EL (cell line): ENCODE measurements at places on chromosomes 11 and 22.

DNA sequence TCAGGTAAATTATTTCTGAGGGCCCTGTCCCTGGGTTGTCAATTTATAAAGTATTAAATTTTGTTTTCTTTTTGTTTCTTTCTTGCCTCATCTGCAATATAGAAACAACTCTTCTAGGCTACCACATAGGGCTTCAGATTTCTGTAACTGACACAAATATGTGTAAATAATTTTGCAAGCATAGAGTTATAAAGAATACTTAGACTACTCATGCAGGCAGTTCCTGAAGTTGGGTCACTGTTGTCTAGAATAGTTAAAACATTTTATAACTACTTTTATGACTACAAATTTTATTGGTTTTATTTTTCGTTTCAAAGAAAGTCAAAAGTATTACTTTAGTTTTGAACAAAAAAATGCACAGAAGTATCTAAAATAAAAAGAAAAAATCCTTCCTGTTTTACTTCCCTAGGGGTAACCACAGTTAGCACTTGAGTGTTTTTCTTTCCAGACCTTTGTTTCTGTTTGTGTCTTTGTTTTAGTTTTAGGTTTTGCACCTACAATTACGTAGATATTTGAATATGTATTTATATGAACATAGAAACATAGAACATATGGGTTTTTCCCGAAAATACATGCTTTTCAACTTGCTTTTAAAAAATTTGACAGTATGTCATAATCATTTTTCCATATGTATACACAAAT is 12.4 kb upstream of the TMEM123 start:
- no peak for DNase-seq

DNA sequence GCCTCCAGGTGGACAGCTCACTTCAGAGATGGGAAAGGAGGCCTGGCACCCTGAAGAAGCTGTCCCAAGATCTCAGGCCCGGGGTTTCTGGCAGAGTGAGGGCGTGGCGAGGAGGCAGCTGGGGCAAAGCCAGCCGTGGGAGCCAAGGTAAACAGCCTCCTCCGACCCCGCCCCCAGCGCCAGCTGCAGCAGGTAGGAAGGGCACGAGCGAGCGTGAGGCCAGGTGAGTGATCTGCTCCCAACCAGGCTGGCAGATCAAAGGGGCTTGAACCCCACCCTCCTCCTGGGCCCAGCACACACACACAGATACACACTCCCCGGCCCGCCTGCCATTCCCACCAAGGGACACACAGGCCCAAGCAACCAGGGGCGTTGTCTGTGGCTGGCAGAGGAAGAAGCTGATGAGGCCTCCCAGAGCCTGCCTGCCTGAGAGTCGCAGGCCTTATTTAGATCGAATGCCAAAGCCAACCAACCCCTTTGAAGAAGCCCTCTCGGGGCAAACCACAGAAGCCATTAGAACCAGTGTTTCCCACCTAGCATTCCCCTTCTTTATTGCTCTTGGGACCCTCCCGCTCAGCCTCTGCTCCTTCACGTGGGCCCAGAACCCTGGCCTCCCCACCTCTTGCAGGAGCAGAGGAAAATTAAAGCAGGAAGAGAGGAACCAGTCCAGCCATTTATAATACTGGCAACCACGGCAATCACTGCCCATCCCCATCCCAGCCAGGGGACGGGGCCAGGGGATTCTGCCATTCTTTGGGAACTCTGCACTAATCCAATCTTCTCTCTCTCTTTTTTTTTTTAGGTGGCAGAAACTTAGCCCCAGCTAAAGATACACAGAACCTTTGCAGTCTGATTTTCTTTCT is 5.0 kb downstream of the PDGFB start:
- DNase-seq: no peak

- no peak for DNase-seq
Measured at GRCh38 chr22:43222262-43222661, 35.3 kb upstream of the TTLL12 start.

DNA sequence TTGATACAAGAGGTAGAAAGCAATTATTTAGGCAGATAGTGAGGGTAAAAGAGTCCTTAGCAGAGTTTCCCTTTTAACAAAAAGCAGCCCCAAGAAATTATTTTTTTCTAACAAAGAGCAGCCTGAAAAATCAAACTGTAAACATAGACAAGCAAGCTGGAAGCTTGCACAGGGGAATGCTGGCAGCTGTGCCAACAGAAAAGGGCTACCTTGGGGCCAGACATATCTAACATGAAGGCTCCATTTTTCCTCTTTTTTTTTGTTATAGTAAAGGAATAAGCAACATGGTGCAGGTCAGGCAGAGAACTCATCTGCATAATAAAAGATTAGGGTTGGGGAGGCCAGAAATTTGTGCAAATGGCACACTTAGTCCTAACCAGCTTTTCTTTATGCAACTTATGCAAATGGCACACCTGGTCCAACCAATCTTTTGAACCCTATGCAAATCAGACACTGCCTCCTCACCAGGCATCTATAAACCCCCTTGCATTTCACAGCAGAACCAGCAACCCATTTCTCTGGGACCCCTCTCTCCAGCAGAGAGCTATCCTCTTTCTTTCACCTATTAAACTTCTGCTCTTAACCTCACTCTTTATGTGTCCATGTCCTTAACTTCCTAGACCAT is 41.8 kb downstream of the PDGFD start:
- no peak for DNase-seq

DNA sequence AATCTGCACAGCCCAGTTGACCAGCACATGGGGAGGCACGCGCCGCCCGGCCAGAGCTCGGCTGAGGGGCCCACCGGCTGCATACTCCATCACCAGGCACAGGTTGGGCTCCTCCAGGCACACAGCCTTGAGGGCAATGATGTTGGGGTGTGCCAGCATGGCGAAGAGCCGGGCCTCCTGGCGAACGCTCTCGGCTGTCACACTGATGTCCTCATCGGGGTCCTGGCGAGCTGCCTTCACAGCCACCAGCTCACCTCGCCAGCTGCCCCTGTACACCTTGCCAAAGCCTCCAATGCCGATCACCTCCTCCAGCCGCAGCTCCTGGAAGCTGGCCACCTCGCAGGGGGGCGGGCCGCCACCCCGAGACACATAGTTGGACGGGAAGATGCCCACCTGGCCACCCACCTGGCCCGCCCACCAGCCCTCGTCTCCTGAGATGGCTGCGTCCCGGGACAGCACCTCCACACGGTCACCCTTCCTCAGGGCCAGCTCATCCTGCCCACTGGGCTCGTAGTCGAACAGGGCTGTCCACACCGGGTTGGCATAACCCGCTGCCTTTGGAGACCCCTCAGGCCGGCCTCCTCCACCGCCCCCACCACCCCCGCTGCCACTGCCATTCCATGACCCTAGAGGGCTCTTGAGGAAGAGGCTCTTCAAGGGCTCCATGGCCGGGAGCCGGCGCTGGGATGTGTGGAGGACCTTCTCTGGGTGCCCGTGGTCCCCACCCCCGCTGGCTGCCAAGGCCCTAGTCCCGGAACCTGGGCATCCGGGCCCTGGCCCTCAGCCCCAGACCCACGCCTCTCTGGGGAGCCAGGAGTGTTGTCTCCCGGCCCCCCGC is 711 bp downstream of the MAP3K11 start:
- no peak for DNase-seq

DNA sequence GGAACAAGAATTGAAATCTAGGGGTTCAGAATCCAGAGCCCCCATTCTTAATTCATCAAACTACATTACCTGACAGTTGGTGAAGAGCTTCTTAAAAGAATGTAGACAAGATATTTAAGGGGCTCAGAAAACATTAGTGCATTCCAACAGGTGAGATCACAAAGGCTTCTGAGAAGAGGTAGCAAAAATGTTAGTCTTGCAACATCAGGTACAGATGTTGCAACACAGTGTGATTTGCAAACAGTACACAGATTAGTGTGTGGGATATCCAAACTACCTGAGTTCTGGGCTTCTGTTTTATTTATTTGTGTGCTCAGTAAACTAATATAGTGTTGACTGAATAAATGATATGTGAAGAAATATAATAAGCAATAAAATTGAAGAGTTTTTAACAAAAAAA is 11.8 kb downstream of the CASP4 start:
- no peak for DNase-seq

- DNase-seq: no peak
Measured at GRCh38 chr22:39949964-39950737, 10.0 kb upstream of the TMA7B start.
